Activated CD4-positive, alpha-beta memory T cell treated with anti-CD3 and anti-CD28 coated beads for 36 hours (primary cell): ENCODE measurements at places on chromosomes 16 and 17.

DNA sequence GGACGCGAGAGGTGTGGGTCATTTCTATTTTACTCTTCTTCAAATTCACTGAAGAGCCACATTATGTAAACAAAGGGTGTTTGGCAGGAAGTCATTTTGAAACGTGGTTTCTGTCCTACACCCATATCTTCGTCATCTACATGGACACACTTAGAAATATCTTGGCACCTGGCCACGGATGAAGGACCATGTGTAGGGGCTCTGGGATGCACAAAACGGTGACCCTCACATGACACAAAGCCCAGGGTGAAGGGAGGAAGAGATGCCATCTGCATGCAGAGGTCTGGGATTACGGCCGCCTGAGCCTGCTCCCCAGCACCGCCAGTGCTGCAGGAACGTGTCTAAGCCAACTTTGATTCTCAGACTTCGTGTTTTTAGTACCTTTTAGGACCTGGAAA, 130.2 kb upstream of the CHMP6 start:
- no peak for DNase-seq

DNA sequence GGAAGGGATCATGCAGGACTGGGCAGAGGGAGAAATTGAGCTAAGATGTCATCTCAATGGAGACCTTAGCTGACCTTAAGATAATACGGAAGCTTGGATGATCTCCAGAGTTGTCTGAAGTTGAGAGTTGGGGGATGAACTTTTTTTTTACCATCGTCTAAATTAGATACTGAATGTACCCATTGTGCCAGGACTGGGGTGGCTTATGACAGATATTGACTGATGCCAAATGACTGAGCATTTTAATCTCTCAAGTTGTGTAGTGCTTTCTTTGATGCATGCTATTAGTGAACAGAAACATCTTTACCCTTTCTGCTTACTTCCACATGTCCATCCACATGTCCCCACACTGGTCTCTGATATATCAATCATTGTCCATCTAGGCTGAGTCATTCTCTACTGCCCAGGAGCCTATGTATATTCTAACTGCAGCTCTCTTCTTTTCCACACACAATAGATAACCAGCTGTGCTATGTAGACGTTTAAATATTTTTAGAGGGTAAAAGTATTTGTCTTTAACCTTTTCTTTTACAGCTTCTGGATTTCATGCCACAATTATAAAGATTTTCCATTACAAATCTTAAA, 60.2 kb upstream of the ZKSCAN2 start:
- DNase-seq, result no peak

- DNase-seq, result peak; percentile 91
These were observed 105.2 kb downstream of the RPTOR start for GRCh38 chr17:80649672-80650330.

GRCh38 chr17:7282752-7283321, 1.3 kb downstream of the SLC2A4 start:
- DNase-seq, result no peak

DNA sequence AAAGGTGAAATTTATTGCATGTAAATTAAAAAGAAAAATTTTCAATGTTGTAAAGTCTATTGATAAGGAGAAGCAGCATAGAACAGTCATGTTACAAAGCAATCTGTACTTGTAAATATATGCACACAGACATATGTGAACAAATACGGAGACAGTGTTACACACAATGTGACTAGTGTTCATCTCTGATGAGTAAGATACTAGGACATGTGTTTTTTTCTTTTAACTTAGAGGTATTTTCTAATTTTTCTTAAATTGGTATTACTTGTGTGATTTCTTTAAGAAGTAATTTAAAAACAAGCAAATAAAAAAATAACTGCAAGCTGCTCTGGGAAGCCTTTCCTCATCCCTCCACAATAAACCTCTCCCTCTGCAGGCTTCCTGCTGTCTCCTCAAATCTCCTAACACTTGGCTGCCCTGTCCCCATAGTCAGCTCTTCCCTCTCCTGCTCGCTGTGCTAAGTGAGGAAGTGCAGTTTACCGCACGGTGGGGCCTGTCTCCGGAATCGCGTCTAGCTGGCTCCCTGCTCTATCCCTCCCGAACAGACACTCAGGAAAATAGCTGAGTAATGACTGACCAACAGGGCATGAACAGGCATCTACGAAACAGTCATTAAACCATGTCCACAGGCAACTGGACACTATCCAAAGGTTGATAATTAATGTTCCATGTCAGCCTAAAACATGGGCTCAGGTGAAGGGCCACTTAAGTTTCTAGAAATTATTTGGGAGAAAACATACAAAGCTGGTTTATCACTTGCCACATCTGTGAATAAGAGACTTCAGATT, 35.9 kb downstream of the CMTM4 start:
- DNase-seq, result no peak

GRCh38 chr17:8746501-8747236, 2.0 kb upstream of the CCDC42 start:
- no peak for DNase-seq

DNA sequence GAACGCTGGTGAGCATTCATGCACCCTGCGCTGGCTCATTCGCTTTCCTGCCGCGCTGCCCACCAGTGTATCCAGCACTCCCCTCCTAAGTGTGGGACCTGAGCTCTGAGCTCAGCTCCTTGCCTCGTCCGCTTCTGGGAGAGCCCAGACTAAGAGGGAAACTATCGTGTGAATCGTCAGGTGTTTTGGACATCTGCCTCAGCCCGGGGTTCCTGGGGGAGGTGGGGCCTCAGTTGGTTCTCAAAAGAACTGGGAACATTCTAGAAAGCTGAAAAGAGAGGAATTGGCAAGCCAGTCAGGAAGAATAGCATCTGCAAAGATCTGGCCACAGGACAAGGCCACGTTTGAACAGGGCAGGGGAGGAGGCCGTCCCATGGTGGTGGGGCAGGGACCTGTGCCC, 205.4 kb upstream of the CIBAR2 start:
- DNase-seq, result no peak

- DNase-seq, result peak; percentile 76
These were observed 933 bp downstream of the CCR7 start for GRCh38 chr17:40564195-40564882.
